ENCODE measurements at places on chromosomes 16 and 17. TPM values are rescaled to one million over a fixed set of nuclear protein-coding genes. Genes with fewer than 3 reads are reported as not detected.

Gene KRT25
- not detected for total RNA-seq

Gene FOXN1
- total RNA-seq = not detected

- DNase-seq = no peak
Measured at GRCh38 chr16:69927056-69927757, 23.9 kb upstream of the CLEC18A start.

DNA sequence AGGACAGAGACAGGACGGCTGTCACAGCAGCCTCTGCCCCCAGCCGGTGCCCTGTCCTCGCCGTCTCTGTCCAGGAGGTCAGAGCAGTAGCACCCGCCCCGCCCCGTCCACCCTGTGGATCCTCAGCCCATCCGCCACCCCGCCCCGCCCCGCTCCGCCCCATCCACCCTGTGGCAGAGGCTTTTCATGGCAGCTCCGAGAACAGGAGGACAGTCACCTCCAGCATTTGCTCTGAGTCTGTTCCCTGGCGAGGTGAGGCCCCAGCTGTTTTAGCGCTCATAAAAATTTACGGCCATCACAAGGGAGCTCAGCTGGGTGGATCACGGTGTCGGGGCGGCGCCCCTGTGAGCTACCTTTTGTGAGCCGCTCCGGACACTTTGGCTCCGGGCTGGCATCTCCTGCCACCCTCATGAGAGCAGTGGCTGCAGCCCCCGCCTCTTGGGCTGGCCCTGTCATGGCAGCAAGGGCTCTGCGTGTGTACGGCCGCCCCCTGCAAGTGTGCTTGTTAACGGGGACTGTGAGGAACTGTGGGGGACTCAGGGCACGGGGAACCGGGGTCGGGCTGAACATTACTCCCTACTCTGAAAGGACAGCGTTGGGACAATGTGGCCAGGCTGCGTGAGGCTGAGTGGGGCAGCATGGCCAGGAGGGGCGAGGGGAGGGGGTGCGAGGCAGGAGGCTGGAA lies 32.3 kb upstream of the GNG13 start:
- no peak for DNase-seq

- DNase-seq = peak; percentile 43
Measured at GRCh38 chr17:18039535-18040260, 490 bp downstream of the GID4 start.

DNA sequence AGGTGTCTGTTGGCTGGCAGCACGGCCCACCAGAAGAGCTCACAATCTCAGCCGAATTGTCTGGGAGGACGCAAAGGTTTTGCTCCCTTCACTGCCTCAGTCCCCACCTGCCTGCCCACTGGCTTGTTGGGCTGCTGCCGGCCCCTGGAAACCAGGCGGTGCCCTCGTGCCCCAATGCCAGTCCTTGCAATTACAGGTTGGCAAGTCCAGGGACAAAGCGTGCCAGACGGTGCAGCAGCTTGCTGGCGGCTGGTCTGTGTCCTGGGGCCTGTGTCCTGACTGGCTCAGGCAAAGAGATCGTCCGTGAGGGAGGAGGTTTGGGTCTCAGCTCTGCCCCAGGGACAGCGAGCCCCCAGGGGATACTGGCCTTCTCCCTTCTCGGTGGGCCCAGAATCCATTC lies 24.6 kb upstream of the SPNS2 start:
- DNase-seq = no peak

DNA sequence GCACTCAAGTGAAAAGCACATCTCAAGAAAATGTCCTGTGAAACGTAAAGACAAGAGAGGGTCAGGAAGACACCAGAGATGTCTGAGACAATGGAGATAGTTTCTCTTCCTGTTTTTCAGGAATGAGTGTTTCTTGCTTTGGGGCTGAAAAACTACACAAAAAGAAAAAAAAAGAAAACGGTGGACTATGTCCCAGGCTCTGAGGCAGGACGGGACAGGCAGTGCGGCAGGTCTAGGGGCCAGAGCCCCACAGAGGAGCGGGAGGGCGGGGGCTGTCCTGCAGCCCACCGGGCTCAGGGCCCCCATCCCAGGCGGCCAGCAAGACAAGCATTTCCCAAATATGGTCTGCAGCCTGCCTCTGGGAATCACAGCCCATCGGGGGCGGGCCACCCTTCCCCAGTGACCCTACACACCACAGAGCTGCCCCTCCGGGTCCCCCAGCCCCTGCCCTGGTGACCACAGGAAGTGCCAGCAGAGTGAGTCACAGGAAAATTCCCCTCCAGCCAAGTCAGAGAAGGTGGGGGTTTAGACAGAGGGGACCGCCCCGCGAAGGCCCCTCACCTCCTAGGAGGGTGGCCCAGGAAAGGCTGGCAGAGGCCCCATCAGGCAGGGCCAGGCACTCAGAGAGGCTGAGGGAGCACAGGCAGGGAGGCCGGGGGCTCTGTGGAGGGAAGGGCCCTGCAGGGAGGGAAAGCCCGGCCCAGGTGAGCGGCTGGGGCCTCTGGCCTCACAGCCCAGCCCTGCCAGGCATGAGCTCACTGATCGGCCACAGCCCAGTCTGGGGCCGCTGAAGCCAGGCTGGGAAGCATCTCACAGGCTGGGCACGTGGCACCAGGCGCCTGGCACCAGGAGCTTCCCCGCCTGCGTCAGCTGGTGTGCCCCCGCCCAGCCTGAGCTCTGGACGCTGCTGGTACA lies 6.3 kb downstream of the BCAR1 start:
- peak; percentile 99 for DNase-seq

GRCh38 chr17:27559506-27560481 lies 71.2 kb upstream of the LGALS9 start:
- peak; percentile 74 for DNase-seq

GRCh38 chr16:72665701-72666100 lies 382.2 kb downstream of the ZFHX3 start:
- no peak for DNase-seq

DNA sequence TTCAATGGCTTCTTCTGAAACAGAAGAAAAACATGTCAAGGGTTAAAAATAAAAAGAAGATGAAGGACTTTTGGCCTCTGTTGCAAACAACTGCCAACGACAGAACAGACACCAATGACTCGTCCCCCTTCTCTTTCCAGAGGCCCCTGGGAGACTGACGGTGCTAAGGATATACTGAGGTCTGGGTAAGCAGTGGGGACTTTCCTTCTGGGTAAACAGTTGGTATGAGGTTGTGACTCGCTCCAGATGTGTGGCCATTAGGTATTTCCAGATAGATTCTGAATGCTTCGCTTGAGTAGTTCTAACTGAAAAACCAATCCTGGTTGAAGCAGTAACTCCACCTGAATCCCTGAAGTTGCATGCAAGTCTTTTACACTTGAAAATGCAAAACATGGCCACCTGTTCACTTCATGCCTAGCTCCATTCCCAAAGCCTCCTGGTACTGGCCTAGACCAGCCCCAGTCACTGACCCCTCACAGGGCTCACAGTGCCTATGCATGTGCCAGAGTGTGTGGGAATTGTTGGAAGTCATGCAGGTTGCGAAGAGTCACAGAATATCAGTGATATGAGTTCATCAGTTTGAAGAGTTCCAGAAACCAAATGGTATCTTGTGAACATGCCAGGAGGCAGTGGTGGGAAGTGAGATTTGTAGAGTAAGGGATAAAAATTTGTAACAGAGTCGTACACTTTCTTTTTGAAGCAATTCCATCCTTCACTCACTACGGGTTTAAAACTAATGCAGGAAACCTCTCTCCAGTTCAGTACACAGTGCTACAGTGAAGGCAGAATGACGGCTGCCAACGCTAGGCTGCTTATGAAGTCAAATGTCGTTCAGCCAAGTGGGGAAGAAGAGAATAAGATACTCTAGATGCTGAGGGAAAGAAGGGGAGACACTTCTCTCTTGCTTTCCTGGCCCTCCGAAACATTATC lies 217.8 kb downstream of the ZFHX3 start:
- peak; percentile 57 for DNase-seq

DNA sequence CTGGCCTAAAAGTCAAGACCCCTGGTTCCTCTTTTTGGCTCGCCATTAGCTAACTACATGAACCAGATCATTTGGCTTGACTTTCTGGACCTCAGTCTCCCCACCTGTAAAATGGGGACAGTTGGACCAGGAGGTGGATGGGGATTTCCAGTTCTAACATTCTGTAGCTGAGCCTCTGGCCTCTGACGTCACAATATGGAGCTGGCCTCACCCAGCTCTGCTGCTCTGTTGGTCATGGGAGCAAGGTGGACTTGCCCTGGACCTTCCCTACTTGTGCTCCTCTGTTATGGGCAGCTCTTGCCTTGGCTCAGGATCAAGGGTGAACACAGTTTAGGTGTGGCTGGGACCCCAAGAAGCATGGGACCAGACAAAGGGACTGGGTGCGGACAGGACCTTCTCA lies 16.5 kb upstream of the KCNH6 start:
- DNase-seq = no peak

GRCh38 chr17:17505610-17506171 lies 9.5 kb upstream of the RASD1 start:
- no peak for DNase-seq

- no peak for DNase-seq
Measured at GRCh38 chr17:31048780-31049179, 46.0 kb upstream of the NF1 start.

DNA sequence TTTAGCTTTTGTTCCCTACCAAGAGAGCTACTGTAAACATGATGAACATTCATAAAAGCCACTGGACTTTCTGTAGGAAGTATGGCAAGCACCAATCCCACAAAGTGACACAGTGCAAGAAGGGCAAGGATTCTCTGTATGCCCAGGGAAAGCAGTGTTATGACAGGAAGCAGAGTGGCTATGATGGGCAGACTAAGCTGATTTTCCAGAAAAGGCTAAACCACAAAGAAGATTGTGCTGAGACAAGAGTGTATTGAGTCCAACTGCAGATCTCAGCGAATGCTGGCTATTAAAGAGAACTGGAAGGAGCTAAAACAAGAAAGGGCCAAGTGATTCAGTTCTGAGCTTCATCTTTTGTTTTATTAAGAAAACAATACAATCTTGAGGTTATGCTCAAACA lies 60.5 kb upstream of the EFCAB3 start:
- no peak for DNase-seq

DNA sequence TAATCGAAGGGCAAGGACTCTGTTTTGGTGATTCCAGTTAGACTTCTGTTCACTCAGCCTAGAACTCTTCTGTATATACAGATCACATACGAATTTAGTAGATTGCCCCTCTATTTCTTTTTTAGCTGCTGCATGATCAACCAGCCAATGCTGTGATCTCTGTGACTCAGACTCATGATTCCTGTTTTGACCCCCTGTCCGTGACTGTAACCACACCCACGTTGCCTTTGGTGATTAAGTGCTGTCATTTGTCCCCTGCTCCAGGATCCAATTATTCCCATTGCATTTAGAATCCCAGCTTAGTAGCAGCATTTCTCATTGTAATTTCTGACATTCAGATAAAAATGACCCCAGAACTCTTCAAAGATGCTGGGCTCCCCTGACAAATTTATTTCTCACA lies 545.7 kb downstream of the NPIPA7 start:
- DNase-seq = no peak

All from M059J (cell line).